CD8-positive, alpha-beta T cell (primary cell): ENCODE measurements at places on chromosomes 5 and 9.
A peak's percentile ranks its signal among the peaks of the same experiment; 100 is the strongest.

- no peak for DNase-seq
Observed at GRCh38 chr5:160496334-160496733, 74.7 kb downstream of the PTTG1 start.

DNA sequence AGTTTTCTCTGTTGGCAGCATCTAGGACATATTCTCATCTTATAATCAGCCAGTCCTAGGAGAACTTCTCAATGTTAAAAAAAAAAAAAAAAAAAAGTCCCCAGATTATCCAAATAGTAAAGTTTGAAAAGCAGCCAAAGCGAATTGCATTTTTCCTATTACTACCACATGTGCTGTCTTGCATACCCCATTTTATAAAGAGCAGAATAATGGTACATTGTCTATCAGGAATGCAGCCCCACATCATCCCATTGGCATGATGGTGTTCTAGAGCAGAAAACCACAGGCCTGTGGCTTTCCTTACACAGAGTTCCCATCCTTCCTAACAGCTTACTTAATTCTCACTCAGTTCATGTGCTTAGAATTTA is 381.6 kb downstream of the TMEM38B start:
- DNase-seq, result no peak

GRCh38 chr5:143435210-143435657 is 31.7 kb upstream of the NR3C1 start:
- peak; percentile 19 for DNase-seq

- no peak for DNase-seq
Observed at GRCh38 chr5:53240661-53241060, 131.1 kb upstream of the MOCS2 start.

- no peak for DNase-seq
Observed at GRCh38 chr5:113682497-113683136, 169.1 kb downstream of the YTHDC2 start.

GRCh38 chr5:132467287-132467984 is 23.1 kb downstream of the IRF1 start:
- DNase-seq, result no peak

DNA sequence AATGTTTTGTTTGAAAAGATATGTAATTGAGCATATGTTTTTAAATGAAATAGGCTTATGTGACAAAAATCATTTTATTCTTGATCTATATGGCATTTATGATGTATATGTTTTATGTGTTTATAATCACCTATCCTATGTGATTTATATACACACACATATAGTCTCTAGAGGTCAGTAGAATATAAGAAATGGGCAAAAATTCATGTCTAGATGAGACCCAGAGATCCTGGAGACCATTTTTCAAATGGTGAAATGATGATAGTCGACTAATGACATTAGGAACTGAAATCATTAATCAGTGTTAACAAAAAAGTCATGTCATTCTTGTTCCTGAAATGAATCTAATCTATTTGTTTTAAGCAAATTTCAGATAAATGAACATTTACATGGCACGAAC is 709.2 kb upstream of the WWC1 start:
- no peak for DNase-seq

DNA sequence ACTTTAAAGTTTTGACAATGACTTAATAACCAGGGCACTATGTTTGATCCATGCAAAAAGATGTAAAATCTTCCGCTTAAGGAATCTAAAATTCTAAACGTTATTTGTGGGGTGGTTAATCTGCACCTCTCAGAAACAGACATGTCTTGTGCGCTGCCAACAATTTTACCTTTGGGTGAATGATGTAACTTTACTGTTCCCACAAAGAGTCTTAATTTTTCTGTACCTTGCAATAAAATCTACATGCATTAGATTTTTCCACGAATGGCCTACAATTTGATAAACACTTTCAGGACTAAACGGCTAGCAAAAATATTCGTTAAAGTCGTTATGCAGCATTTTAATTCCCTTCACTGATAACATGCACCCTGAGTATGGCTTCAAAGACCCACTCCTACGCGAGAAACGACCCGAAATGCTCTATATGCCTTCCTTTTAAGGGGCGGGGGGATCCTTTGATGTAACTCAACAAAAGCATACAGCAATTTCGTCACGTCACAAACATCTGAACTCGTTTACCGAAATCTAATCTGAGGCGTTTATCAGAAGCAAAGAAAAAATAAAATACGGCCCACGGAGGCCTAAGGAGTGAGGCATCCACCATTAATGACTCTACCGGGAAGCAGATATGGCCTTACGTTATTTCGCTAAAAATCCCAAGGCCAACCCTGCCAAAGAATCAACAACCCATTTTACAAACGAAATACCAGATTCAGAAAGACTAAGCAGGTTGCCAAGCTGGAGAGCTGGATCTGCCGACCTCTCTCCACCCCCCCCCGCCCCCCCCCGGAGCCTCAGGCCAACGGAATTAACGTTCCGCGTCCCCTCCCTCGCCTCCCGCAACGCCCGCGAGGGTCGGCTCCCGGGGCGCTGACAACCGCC is 621 bp downstream of the AK6 start:
- DNase-seq, result no peak

DNA sequence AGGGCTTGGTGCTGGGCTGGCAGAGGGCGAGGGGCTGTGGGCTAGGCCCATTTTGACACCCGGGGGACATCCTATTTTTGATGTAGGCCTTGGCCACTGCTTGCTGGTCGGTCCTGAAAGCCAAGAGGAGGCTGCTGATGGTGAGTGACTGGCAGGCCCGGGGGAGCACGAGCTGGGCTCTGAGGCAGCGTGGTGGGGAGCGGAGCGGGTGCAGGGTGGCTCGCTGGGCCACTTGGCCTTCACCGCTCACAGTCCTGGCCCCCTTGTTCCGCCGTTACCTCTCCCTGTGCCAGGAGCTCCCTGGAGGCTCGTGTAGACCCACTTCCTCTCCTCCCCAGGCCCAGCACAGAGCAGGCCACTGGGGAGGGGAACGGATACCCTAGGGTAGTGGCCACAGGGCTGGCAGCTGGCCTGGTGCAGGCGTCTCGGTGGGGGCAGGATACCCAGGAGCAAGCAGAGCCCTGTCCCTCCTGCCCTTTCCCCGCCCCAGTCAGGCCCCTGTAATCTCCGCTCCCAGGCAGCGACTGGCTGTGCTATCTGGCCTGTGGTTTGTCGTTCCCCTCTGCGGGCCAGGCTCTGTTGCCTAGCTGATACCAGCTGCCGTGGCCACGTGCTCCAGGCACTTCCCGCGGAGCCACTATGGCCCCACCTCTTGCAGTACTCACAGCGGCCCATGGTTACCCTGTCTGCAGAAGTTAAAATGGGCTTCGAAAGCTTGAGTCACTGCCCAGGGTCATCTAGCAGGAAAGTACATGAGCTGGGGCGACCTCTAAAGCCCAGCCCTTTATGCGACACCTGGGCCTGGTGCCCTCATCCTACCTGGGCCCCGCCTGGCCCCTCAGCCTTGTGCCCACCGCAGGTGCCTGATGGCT is 11.7 kb upstream of the DOLPP1 start:
- peak; percentile 80 for DNase-seq

DNA sequence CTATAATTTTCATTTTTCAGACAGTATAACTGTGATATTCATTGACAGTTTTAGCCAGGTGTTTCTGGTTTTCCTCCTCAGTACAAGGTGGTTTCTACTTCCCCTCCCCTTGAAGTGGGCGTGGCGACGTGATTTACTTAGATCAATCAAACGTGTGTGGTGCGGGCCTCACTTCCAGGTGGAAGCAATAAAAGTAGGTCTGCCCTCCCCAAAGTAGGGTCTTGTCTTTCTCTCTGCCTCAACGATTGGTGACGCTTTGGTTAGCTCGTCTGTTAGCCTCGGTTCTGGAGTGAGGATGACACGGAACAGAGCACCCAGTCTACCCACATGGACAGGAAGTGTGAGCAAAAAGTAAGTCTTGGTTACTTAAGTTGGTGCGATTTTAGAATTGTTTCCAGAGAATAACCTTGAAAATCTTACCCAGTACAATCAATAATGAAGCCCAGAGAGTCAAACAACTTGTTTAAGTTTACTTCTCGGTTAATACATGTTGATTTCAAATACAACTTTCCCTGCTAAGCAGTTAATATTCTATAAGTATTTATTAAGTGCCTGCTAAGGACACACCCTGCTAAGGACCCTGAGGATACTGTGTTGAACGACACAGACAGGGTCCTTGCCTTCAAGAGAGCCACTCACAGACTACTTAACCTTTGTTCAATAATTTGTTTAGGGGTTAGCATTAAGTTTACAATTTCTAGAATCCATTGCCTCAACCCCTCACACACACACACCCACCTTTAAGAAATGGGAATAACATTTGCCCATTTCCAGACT is 48.4 kb downstream of the COX7C start:
- peak; percentile 15 for DNase-seq

DNA sequence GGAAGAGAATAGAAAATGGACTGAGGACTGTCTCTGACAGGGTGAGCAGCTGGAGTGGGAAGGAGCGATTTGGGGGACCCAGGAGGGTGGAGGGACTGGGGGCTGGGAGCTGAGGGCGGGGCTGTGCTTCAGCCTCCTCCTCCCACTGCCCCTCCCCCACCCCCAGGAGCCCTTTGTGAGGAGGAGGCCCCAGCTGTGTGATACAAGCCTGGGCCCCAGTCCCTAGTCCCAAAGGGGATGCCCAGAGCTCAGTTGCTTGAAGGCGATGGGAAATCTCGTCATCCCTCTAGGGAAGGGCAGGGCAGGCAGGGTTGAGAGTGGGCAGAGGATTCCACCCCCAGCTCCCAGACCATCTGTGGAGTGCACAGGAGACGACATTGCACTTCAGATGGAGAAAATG is at the start of gene SPATA31E1:
SPATA31E1 (plus strand) TSS at position 251 of the 400 bp plus-strand sequence; CDS start at position 266, 15 bp downstream.
- no peak for DNase-seq

DNA sequence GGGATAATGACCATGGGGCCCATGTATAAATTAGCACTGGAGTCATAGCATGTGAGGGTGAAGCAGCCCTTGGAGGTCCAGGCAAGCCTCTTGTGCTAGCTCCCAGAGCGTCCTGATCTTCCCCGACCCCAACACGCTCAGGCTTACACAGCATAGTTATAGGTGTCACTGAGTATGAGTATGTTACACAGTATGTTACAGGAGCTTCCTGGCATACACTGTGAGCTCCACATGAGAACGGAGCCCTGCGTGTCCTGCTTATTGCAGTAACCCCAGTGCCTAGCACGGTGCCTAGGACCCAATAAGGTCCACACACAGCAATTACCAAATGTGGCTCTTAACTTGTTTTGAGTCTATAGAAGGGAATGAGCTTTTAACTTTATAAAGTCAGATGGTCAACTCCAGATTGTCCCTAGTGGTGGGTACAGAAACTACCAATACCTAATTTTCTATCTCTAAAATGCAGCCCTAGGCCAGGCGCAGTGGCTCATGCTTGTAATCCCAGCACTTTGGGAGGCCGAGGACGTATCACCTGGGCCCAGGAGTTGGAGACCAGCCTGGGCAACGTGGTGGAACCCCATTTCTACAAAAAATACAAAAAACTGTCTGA is 64.1 kb downstream of the PLAC8L1 start:
- DNase-seq, result no peak

GRCh38 chr9:107760469-107761242 is 271.1 kb upstream of the KLF4 start:
- no peak for DNase-seq

- DNase-seq, result no peak
Observed at GRCh38 chr5:151684690-151685361, 1.9 kb downstream of the SPARC start.

GRCh38 chr9:77589046-77589795 is 58.9 kb downstream of the GNA14 start:
- DNase-seq, result no peak

DNA sequence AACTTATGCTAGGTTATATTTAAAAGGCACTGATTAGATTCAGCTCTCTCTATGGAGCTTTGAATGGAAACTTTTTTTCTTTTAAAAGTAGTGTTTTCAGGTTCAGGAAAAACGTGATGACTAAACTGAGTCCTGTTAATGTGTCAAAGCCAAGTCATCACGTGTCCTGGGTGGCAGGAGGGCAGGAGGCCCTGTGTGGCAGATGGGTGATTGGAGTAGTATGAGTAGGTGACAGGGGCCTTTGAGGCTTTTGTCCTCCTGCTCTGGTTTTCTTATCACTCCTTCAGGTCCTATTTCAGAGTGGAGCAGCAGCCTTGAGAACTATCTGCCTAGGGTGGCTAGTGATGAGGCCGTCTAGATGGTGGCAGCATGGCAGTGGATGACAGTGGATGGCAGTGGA is 17.7 kb upstream of the CARTPT start:
- no peak for DNase-seq

GRCh38 chr9:23615569-23615968 is 210.5 kb downstream of the ELAVL2 start:
- no peak for DNase-seq

- DNase-seq, result no peak
Observed at GRCh38 chr5:322281-322941, 897 bp downstream of the AHRR start.

DNA sequence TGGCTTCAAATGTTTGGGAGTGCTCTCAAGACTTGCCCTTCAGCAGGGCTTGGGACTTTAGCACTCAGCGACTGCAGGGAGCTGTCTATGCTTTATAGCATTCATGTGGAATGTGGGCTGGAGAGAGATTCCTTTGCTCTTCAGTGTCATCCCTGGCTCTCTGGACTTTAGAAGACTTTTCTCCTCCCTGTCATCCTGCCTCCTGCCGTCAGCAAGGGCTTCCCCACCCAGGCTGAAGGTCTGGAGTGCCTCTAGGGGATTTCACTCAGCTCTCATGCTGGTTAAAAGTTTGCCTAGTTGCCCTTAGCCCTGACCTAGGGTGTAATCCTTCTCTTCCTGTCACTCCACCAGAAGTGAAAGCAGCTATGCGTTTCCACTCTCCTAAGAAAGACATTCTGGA is 210.9 kb downstream of the FRMD3 start:
- DNase-seq, result no peak

DNA sequence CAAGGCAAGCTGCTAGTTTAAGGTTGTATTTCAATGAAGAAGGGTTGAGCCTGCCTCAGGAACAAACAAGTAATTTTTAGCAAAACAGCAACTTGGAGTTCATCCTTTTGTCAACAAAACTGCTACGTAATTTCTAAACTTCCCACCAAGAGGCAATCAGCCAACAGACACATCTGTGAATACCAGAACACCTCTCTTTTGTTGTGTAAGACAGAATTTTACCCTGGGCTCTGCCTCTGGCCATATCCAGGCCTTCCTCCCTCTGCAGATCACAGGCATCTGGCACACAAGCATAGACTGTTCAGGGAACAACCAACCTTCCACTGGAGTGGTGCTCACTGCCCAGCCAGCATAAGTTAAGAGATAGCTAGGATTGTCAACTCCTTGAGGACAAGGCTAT is 409.0 kb downstream of the SPOCK1 start:
- no peak for DNase-seq

DNA sequence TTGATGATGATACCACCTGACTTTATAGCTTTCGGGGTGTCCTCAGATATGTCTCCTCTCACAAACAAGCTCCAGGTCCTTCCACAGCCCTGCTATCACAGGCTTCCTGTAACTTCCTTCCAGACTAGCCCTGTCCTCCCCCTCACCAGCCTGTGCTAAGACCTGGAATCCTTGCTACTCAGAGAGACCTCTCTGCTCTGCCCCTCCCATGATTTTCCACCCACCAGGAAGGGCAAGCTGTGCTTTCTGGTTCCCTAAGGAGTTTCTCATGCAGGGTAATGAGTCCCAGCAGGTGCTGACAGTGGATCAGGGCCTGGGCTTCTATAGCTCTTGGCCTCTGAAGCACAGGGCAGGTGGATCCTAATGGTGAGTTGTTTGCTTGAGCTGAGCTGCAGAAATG is 86.9 kb downstream of the AOPEP start:
- no peak for DNase-seq
